Cardiac septum (tissue), 1 donor: ENCODE measurements at places on chromosomes 4 and X. TPM values are rescaled to one million over a fixed set of nuclear protein-coding genes. Genes with fewer than 3 reads are reported as not detected.
A peak's percentile ranks its signal among the peaks of the same experiment; 100 is the strongest.

GRCh38 chr4:99077177-99077576 is 11.4 kb downstream of the ADH5 start:
- no peak for DNase-seq

DNA sequence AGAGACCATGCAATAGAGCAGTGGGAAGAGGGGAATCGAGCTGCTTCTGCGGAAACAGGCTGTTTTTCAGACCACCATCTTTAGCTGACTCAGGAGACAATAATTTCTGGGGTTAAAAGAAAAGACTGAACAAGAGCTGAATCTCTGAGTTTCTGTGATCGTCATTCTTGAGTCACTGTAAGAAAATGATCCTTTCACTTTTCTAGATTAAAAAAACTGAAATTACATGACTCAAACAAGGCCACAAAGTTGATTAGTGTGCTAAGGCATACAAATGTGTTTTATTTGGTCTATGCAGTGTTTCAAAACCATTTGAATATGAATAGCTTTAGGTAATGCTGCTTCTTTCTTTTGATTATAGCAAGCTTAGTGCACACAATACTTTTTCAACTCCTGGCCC is 194.4 kb upstream of the RPL34 start:
- no peak for DNase-seq

GRCh38 chr4:37535872-37536271 is 150.3 kb downstream of the RELL1 start:
- no peak for DNase-seq

- peak; percentile 87 for DNase-seq
Observed at GRCh38 chr4:15753786-15754185, 24.3 kb upstream of the CD38 start.

DNA sequence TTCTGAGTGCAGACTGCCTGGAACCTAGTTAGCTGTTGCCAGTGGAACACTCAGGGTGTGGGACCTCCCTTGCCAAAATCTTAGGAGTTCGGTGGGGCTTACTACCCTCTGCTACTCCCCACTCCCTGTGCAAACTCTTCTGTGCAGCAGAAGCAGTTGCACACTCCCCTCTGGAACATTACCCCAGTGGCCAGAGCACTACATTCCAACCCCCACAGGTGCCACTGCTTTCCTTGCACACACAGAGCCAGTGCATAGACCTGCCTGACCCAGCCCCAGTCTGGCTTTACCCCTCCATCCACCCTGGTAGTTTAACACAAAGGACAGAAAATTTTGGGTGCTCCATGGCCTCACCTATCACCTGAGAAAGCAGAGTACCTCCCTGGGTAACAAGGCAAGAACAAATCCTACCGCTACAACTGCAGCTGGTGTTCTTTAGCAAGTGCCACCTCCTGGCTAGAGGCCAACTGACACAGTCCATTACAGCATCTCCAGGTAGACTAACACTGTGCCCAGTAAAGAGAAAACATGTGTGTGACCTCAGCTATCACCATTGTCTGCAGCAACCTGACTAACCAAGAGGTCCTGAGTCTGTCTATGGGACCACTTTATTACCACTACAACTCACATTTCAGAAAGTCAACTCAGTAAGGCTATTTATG is 11.5 kb upstream of the RASSF6 start:
- no peak for DNase-seq

DNA sequence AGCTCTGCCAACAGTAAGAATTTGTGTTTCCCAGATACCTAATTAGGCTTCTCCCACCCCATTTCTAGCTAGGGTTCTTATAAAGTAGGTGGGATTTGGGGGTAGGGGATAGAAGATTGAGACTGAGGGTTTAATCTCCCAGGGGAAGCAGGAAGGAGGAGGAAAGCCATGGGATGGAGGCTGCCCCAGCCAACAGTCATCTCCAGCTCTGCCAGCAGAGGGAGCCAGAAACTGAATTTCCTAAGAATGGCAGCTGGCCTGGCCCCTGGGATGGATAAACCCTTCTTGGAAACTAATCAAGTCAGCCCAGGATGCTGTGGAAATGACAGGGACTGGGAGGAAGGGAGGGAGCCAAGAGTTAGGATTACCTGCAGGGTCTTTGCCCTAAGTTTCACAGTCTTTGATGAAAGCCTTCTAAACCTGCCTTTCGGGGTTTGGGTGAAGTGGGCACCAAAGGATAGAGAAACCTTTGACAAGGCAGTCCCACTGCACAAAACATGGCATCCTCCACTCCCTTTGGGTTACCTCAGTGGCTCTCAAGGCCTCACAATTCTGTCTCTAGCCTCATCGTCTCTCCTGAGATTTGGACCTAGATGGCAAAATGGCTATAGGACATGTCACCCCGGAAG is 6.7 kb upstream of the ERCC6L start:
- DNase-seq, result no peak

IL21 gene
- total RNA-seq, result not detected
